ENCODE measurements at places on chromosomes 6 and 20.
A peak's percentile ranks its signal among the peaks of the same experiment; 100 is the strongest.

DNA sequence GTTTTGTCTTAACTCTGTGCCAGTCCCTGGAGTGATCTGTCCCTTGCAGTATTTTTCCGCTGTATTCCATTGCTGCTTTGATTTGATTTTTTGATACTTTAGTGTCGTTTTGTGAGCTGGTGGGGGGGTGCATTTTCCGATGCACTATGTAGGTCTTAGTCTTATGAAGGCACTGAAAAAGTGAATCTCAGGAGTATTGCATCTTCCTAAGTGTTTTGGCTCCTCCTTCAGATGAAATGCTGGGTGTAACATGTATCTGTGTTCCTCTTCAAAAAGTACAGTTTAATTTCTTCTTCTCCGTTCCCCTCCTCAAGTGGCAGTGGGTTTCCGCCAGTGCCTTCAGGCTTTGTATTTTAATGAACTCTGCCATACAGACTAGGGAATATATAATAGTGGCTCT lies 580.7 kb upstream of the GJE1 start:
- DNase-seq: no peak

DNA sequence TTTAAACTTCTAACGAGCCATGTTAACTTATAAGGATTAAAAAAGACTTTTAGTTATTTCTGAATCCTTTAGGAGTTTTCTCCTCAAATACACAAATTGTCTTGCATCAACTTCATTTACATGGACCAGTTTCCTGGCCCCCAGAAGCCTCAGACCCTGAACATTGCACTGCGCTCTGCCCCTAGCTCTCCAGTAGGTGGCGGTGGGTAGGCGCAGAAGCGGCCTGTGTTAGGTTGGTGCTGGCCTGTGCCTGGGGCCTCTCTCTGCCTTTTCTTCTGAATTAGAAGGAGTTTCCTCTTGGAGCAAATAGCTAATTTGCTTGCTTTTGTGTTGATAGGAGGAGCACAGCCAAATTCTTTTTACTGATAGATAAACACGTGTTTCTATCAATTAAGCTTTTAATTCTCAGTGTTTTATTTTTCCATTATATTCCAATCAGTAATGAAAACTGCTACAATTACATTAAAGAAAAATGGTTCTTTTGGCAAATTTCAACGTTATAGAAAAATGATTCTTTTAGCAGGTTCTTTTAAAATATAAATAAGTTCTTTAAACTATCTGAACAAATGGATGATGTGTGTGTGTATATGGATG lies 44.4 kb downstream of the DTD1 start:
- peak; percentile 54 for DNase-seq

DNA sequence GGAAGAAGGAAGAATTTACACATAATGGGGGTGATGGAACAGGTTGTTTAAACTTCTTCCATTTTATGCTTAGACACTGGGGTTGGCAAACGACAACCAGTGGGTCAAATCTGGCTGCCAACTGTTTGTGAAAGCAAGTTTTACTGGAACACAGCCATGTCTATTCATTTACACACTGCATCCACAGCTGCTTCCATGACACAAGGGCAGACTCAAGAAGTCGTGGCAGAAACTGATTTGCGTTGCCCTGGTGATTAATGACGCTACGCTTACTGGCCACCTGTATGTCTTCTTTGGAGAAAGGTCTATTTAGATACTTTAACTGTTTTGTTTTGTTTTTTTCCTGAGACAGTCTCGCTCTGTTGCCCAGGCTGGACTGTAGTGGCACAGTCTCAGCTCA lies 19.0 kb downstream of the CTCFL start:
- no peak for DNase-seq

DNA sequence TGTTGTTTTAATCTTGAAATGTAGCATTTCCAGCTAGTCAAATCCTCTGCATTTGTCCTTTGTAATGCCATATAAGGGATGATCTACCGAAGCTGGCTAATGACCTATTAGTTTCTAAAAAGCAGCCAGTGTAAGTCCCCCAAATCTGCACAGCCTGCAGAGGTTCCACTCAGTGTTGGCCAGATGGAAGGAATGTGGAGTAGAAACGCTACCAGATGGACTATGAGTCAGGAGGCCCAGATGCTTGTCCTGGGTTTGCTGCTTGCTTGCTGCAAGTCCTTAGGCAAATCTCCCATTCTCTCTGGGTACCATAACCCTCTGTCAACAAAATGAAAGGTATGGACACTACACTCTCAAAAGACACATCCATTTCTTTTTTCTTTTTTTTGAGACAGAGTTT lies 149.8 kb downstream of the BTBD9 start:
- no peak for DNase-seq

DNA sequence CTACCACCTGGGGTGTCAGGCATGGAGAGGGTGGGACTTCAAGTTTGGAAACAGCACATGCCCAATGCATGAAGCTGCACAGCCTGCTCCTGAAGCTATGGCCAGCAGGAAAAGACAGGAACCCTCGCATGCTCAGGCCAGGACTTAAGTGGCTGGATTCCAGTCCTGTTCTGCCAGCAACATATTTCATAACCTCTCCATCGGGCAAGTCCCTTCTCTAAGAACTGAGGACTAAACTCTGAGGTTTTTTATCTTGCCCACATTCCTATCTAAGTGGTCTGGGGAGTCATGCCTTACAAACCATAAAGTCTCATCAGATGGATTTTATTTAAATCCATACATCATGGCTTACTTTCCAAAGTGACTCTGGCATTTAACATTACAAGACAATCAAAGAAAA lies 27.5 kb upstream of the AGPAT4 start:
- no peak for DNase-seq

DNA sequence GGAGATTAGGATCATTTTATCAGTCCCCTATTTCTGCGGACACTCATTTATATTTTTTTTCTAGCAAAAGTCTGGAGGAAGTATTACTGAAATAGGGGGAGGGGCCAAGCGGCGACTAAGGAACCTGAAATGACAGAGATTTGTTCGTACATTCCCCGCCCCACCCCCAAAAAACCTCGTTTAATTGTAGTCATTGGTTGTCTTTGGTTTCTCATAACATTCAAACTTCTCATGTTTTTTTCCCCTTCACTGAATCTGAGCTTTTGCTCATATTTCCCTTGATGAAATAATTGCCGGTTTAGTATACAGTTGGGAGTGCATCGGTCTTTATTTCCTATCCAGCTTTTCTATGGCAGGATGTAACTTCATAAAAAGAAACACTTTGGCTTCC lies 768 bp upstream of the FYN start:
- DNase-seq: peak; percentile 84

DNA sequence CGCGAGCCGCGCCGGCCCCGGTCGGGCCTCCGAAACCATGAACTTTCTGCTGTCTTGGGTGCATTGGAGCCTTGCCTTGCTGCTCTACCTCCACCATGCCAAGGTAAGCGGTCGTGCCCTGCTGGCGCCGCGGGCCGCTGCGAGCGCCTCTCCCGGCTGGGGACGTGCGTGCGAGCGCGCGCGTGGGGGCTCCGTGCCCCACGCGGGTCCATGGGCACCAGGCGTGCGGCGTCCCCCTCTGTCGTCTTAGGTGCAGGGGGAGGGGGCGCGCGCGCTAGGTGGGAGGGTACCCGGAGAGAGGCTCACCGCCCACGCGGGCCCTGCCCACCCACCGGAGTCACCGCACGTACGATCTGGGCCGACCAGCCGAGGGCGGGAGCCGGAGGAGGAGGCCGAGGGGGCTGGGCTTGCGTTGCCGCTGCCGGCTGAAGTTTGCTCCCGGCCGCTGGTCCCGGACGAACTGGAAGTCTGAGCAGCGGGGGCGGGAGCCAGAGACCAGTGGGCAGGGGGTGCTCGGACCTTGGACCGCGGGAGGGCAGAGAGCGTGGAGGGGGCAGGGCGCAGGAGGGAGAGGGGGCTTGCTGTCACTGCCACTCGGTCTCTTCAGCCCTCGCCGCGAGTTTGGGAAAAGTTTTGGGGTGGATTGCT lies 1.3 kb downstream of the VEGFA start:
- DNase-seq: peak; percentile 43

- DNase-seq: peak; percentile 60
Observed at GRCh38 chr20:49276161-49276960, 1.5 kb downstream of the ZNFX1 start.

GRCh38 chr20:4484379-4484997 lies 237.2 kb upstream of the PRND start:
- no peak for DNase-seq

GRCh38 chr6:96563853-96564252 lies 925 bp downstream of the FHL5 start:
- no peak for DNase-seq

DNA sequence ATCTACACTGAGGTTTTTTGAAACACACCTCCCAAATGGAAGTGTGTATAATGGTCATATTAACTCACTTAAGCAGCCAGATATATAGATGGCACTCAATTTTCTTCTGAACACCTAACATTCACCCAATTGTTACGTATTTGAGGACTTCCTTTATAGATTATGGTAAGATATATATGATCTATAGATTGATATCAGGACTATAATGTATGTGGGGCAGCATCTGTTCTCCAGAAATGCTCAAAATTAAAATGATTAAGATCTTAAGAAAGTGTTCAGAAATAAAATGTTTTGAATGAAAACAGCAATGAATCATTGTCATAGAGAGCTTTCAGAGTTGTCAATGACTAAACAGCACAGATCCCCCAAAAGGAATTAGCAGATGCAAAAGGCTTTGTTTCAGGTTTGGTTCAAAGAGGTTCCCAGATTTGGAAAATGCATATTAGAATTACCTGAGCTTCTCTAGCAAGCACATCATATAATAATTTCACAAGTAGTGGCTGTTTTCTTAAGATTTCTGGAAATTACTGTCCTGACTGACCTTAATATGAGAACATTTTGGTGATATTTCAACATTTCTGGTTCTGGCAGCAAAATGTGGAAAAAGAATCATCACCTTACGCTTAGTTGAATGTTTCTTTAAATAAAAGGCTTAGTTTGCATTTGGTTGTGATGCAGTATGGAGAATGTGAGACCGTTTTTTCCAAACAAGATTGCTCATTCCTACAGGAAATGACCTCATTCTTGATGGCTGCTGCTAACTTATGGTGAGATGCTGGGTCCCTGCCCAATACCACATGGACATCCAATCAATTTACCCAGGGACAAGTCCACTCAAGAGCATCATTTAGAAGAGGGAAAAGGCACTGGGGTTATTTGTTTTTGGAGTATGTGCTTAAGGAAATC lies 31.5 kb downstream of the TRAF3IP2 start:
- DNase-seq: no peak

DNA sequence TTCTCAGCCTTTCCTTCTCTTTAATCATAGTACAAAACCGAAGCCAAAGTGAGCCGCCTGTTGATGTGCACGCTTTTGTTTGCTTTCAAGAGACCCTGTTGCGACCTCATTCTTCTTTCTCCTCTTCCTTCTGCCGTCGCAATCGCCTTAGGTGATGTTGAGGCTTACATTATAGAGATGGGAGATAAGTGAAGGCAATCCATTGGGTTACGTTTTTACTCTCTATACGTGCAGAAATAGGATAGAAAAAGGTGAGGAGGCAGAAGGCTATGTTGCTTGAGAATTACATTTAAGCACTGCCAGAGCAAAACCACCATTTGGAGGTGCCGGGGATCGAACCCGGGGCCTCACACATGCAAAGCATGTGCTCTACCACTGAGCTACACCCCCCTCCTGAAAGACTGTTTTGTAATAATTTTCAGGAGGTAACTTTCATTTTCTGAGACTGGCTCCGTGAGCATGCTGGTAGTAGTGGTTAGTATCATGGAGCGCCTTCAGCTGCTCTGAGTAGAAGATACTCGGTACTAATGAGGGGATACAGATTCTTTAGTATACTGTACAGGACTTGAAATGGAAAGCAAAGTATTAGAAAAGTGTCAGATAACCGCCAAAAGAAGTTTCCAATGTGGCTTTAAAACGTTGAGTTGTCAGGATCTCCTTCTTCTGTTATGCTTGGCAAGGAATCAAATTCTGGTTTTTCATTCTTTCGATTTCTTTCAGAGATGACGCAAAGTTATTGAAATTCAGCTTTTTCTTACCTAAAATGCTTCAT lies 165.6 kb downstream of the TRIM27 start:
- no peak for DNase-seq

DNA sequence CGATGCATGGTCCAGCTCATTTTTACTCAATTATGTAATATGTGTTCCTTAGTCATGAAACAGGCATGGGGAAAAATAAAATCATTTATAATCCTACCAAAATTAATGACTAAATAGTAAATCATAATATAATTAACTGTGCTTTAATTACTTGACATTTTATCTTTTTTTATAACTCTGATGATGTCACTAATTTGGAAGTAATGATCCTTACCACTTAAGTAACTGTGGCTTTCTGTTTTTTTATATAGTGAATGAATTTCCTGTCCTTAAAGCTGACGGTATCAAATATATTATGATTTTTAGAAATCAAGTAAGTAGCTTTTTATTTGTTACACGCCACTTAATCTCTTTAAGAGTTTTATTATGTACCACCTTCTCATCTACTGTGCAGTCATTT lies 32.2 kb downstream of the CSE1L start:
- DNase-seq: no peak

DNA sequence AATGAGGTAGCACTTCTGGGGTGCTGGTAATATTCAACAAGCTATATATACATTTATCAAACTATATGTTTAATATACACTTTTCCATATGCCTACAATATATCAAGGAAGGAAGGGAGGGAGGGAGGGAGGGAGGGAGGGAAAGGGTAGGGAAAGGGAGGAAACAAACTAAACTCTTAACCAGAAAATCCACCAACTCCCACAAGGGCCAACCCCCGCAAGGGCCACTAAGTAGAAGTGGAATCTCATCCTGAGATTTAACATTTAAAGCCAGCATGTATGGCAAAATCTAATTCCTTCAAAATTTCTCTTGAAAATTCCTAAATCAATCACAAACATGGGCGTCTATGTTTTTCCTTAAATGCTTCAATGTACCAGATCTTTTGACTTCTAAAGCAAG lies 298.6 kb upstream of the THEMIS start:
- no peak for DNase-seq

GRCh38 chr6:109143191-109143590 lies 47.9 kb downstream of the CEP57L1 start:
- no peak for DNase-seq

DNA sequence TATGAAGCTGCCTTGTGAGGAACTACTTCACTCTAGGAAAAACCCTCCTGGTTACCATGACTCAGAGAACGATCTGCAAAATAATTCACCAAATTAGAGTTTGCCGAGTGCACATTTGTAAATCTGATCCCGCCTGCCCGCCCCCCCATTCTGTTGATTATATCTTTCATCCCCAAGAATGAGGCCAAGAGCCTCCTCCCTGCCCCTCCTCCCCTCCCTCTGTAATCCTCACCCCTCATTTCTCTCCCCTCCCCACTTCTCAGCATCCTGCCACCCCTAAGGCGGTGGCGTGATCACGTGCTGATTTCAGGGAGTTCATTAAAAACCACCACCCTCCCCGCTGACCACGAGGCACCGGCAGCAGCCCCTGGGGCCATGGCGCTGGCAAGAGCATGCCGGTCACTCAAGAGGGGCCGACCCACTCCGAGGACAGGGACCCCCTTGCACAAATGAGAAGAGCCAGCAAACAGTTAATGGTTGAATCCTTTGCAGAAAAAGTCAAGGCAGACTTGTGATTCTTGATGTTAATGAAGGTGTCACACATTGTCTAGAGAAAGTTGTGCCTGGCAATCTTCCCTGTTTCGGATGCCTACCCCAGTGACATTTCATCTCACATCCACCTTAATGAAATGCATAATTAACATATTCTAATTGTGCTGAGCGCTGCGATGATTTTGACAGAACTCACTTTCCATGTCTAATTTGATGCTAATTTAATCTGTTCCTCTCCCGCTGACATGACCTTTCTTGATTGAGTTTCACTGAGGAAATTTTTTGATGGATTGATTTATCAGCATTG lies 247.9 kb downstream of the ZNF217 start:
- no peak for DNase-seq

GRCh38 chr20:61249626-61250025 lies 2.4 kb upstream of the CDH4 start:
- no peak for DNase-seq

GRCh38 chr6:54068694-54069093 lies 42.5 kb upstream of the MLIP start:
- no peak for DNase-seq

Measured in CD4-positive, alpha-beta T cell treated with Interleukin-6 for 4 hours (primary cell).